ENCODE measurements at places on chromosomes 7 and 10.

- peak; percentile 50 for DNase-seq
Observed at GRCh38 chr10:69757553-69758309, 44.0 kb upstream of the COL13A1 start.

GRCh38 chr7:111498391-111499007, 63.8 kb downstream of the IMMP2L start:
- DNase-seq: no peak

DNA sequence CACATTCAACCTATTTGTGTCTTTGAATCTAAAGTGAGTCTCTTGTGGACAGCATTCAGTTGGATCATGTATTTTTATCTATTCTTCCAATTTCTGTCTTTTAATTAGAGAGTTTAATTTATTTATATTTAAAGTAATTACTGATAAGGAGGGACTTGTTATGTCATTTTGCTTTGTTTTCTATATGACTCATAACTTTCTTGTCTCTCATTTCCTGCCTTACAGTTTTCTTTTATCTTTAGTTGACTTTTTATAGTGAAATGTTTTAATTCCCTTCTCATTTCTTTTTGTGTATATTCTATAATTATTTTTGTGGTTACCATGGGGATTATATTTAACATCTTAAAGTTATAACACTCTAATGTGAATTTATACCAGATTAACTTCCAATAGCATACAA, 7.3 kb upstream of the ZNF518A start:
- DNase-seq: no peak

GRCh38 chr10:62805231-62806099, 945 bp downstream of the ADO start:
- peak; percentile 51 for DNase-seq

- DNase-seq: no peak
Observed at GRCh38 chr7:108442039-108442568, 14.1 kb downstream of the NRCAM start.

- peak; percentile 45 for DNase-seq
Observed at GRCh38 chr7:192701-193480, 520 bp downstream of the FAM20C start.

Data from iris pigment epithelial cell (primary cell).